ENCODE measurements at places on chromosomes 7 and 10.

- DNase-seq, result no peak
These were observed 402.2 kb downstream of the DNAJB6 start for GRCh38 chr7:157739031-157739430.

- no peak for DNase-seq
These were observed 26.4 kb upstream of the IL6 start for GRCh38 chr7:22700559-22701002.

DNA sequence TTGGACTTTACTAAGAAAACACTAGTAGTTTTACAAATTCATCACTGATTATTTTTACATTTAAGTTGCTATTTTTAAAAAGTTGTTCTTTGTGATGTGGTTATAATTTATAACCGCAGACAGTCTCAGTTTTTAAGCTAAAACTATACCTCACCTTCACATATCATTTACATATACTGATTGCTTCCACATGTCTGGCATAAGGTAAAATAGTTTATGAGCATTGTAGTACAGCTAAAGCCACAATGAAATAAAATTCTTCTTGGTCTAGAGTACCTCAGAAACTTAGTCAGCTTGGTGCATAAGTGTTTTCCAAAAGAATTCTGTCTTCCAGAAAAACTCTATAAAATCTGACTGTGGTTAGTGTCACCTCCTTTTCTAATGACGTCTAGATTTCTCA is 13.0 kb downstream of the SEMA3A start:
- DNase-seq, result no peak

DNA sequence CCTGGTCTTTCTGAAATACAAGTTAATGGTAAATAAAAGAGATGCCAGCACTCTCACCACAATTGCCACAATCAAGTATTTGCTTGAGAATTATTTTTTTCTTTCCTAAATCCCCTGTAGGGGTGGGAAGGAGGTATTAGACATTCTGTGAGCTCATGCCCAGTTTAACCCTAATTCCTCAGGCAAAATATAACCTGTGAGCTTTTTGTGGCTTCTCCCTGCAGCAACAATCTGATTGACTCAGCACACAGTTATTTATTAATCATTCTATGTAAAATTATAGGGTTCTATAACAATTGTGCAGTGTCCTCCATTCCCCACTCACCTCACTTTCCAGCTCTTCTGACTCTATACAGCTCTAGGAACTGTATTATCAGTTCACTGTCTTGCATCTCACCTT is 66.3 kb downstream of the GLI3 start:
- DNase-seq, result no peak

DNA sequence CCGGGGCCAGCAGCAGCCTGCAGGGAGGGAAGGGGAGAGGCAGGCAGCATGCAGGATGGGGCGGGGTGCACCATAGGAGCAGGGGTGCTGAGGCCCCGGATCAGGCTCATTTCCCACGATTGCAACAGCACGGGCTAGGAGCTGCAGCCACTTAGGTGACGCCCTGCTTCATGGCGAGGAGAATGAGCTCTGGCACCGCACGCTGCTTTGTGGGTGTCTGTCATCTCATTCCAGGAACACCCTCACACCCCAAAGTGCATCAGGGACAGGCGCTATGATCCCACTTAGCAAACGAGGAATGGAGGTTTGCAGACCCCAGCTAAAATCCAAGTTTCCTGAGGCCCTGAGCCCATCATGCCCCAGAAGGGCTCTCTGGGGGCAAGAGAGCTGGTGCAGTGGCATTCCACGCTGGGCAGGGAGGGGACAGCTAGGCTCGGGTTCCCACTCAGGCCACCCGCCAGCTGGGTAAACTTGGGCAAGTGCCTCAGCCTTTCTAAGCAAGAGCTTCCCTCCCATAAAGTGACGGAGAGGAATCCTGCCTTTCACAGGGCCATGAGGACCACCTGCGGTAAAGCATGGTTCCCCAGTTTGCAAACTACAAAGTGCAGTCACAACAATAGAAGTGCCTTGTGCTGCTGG is 9.3 kb downstream of the KCNH2 start:
- DNase-seq, result no peak

DNA sequence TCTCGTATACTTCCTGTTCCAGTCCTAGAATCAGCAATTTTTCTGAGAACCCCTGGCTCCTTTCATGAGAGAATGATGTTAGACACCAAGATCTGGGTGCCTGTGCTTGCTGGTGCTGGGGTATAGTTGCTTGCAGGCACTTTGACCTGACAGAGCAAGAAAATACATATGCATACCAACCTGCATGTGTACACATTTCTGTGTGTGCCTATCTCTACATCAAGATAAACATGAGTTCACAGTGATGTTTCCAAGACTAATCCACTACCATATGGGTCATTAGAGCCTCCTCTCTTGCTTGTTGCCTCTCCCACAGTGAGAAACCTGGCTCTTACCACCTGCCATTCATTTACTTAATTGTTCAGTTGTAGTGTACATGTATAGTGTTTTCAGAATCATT is 229.1 kb upstream of the IGFBP3 start:
- DNase-seq, result no peak

DNA sequence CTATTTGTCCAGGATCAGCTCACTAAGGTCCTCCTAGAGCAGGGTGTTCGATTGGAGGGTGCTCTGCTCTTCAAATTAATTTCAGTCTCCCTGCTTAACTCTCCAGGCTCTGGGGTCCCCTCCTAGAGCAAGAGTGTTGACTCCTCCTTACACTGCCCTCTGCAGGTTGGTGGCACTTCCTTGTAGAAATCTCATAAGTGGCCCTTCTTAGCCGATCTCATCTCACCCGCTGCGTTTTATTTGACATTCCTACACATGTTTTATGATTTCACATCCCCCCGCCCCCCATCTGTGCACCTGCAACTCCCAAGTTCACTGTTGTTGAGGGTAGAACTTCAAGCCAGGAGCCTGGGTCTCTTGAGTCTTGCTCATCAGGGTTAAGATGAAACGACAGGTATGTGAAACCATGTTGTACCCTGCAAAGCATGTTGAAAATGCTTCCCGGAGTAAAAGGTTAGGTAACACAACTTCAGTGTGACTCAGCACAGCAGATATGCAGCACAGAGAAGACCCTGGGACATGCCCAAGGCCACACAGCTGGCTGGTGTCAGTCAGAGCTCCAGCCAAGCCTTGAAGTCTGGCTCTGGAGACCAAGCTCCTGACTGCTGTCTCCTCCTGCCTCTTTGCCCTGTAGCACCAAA is 171.2 kb downstream of the PRKAG2 start:
- DNase-seq, result no peak

DNA sequence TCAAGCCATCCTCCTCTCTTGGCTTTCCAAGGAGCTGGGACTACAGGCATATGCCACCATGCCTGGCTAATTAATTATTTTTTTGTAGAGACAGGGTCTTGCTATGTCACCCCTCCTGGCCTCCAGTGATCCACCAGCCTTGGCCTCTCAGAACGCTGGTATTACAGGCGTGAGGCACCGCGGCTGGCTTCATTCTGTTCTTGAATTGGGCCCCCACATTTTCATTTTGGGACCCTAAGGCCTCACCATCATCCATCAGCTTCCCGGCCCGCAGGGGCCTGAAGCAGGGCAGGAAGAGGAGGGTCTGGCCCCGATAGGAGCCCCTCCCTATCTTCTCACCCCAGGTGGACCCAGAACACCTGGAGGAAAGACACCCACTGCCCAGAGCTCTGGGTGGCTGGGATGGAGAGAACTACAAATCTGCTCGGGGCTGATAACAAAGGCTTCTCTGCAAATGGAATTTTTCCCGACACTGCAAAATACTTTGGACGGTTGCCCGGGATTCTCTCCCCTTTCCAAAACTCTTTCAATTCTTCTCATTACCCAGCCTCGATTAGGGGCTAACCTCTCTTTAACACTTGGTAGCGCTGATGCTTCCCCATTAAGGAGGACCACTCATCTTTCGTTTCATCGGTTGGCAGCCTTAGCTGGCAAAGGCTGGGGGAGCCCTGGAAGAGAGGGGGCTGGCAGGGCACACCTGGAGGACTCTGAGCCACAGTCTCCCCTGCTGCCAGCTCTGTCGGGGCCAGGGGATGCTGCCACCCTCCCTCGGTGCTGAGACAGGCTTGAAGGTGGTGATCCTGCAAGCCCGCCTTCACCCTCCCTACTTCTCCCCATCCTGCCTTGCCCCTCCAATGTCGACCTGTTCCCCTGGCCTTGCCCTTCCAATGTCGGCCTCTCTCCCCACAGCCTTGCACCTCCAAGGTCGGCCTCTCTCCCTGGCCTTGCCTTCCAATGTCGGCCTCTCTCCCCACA is 81.0 kb upstream of the GNA12 start:
- no peak for DNase-seq

DNA sequence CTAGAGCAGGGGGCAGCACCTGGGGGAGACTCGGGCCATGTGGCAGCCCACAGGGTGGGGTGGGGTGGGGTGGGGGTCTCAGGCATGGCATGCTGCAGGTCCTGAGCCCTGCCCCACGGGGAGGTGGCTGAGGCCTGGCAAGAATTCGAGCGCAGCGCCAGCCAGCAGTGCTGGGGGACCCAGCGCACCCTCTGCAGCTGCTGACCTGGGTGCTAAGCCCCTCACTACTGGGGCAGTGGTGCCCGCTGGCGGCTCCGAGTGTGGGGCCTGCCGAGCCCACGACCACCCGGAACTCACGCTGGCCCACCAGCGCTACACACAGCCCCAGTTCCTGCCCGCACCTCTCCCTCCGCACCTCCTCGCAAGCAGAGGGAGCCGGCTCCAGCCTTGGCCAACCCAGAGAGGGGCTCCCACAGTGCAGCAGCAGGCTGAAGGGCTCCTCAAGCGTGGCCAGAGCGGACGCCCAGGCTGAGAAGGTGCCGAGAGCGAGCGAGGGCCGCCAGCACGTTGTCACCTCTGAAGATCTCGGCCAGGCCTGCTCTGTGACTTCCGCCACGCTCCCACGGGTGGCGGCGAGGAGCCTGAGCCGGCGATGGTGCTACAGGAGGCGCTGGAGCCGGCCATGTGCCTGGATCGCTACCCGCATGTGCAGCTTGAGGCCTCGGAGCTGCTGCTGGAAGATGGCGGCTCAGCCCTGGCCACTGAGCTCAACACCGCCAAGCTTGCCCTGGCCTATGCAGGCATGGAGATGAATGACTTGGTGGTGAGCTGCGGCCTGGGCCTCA is 145.1 kb upstream of the C7orf33 start:
- DNase-seq, result no peak

- no peak for DNase-seq
These were observed 39.9 kb upstream of the HDAC9 start for GRCh38 chr7:18455606-18456005.

DNA sequence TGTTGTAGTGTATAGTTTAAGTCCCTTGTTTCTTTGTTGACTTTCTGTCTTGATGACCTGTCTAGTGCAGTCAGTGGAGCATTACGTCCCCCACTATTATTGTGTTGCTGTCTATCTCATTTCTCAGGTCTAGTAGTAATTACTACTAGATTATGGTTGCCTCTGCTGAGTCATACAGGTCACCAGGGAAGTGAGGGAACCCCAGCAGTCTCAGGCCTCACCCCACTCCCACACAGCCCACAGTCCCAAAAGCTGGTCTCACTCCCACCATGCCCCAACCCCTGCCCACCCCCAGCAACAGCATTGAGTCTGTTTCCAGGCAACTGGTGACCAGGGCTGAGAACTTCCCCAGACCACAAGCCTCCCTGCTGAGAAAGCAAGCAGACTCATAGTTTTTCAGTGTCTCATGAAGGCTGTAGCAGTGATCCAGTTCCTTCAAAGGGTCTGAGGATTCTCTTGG is 88.0 kb downstream of the PLXDC2 start:
- DNase-seq, result no peak

GRCh38 chr10:12179606-12180170 is 16.0 kb downstream of the NUDT5 start:
- DNase-seq, result no peak

GRCh38 chr10:14384915-14385314 is 54.2 kb upstream of the FRMD4A start:
- no peak for DNase-seq

DNA sequence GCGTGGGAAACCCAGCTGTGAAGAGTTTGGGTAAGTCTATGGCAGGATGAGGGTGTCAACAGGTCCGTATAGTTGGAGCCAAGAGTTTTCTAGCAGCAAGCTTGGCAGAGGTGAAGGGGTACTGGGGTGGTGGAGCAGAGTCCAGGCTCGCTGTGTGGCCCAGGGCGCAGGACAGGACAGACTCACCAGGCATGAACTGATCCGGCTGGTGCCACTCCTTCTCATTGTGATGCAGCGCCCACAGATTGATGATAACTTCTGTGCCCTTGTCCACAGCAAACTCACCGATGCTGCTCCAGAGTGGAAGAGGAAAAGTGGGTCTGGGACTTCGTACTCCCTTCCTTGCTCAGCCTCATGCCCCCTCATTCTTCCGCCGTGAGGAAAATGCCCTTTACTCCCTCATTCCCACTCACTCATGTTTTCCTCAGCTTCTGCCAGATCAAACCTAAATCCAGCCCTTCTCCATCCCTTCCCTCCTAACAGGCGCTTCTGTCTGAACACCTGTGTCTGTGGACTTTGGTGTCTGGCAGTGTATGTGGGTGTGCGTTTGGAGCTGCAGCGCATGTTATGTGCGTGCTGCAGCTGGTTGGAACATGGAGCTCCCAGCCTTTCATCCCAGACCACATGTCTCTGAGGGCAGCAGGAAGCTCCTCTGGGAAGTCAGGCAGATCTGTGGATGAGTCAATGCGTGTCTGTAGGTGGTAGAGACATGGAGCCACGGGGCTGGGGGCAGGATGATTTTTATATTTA is 5.7 kb downstream of the CYP17A1 start:
- DNase-seq, result no peak

- DNase-seq, result no peak
These were observed 64.5 kb downstream of the NAMPT start for GRCh38 chr7:106220307-106220706.

DNA sequence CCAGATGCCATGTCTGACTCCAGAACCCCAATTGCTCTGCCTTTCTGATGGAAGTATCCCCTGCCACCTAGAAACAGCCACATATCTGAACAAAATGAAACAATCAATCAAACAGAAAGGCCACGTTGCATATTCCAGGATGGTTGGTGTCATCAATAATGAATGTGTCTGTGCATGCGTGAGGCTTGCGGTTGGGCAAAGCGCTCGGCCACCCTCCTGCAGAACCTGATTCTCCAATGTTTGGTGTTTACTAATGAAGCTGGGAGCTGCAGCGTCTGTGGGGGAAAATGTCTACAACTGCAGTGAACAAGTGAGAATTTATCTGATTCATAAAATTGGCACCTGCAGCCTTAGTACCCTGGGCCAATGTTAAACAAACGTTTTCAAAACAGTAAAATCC is 121.2 kb upstream of the ADARB2 start:
- no peak for DNase-seq

DNA sequence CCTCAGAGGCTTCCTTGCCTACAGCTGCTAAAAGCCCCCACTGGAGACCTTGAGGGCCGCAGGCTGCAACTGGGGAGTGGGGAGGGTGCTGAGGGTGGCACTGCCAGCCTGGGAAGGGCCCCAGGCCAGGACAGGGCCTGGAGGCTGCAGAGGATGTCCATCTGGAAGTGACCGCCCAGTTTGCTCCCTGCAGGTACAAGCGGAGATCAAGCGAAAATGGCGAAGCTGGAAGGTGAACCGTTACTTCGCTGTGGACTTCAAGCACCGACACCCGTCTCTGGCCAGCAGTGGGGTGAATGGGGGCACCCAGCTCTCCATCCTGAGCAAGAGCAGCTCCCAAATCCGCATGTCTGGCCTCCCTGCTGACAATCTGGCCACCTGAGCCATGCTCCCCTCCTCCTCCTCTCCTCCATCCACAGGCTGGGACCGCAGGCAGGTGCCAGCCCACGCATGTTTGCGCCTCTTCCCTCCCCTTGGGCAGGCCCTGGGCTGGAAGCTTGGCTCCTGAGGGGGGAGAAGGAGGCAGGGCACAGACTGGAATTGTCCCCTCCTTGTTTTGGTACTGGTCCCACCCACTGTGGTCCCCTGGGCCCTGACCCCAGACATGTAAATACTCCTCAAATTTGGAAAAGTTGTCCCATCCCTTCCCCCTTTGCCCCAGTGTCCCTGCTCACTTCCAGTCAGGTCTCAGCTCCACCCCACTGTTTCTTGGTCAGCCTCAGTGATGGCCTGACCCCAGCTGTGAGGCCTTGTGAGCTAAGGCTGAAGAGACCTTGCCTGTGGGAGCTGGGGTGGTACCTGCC is 54.4 kb downstream of the ADCYAP1R1 start:
- DNase-seq, result no peak

All from activated gamma-delta T cell (primary cell).